ENCODE measurements at places on chromosomes 1 and 21. TPM values are rescaled to one million over a fixed set of nuclear protein-coding genes. Genes with fewer than 3 reads are reported as not detected.

ZYG11A gene
- total RNA-seq = 0.30 TPM

CATSPERE gene
- total RNA-seq = 1.9 TPM

DNA sequence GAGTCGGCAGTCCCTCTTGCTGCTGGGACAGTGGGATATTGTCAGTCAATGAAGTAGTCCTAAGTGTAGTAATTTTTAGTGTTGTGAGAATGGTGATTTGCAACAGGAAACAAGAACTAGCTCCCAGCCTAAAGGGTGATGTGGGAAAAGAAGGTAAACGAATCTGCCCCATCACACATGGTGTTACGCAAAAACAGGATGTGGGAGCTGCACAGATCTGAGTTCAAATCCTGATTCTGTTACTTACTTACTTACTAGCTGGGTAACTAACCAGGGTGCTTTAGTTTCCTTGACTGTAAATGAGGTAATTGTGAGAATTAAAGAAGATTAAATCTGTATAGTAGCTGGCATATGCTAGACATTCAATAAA, 22.3 kb downstream of the NAV1 start:
- DNase-seq = no peak

TMIGD3 gene
- 0.30 TPM for total RNA-seq

WDR64 gene
- total RNA-seq = not detected

GRCh38 chr1:216824511-216824910, 101.3 kb upstream of the ESRRG start:
- no peak for DNase-seq

FAM72C gene
- total RNA-seq = 0.59 TPM

DNA sequence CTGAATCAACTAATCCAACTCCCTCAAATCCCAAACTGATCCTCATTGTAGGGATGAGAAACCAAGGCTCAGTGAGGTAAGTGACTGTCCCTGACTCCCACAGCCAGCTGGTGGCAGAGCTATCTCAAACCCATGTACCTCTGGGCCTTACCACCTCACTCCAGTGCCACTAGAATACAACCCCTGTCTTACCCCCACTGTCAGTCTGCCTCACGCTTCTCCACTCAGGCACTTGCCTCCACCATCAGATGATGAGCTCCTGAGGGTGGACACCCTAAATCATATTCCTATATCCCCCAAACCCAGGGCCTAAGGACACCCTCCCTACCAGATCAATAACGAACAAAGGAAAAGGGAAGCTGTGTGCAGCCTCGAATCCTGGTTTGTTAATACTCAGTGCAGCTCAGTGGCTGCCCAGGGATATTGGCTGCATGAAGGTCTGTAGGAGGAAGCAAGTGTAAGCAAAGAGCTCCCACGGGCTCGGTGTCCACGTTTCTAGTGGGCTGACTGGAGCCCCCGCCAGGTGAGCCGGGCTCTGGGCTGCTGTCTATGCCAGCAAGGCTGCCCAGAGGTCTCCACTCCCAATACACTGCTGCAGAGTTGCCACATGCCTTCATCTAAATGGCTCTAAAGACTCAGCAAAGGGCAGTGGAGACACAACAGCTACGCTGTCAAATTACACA, 533.4 kb downstream of the MATN1 start:
- DNase-seq = no peak

DNA sequence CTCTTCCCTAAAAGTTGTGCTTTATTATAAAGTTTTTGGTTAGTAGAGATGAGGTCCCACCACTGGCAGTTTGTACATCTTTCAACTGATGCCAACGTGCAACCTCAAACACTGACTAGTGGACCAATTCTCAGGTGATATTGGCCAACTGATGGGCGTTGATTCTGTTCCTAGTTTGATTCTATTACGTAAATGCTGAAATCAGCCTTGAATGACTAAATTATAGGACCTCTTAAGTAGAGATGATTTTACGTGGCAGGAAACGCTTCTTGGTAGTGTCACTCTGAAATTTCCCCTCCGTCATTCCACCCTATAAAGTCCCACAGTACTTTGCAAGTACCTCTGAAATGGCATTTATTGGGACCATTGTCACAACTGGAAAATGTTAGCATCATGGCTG, 8.8 kb upstream of the FNDC7 start:
- DNase-seq = no peak

CLCA1 gene
- not detected for total RNA-seq

RPF1 gene
- total RNA-seq = 30.2 TPM

DNA sequence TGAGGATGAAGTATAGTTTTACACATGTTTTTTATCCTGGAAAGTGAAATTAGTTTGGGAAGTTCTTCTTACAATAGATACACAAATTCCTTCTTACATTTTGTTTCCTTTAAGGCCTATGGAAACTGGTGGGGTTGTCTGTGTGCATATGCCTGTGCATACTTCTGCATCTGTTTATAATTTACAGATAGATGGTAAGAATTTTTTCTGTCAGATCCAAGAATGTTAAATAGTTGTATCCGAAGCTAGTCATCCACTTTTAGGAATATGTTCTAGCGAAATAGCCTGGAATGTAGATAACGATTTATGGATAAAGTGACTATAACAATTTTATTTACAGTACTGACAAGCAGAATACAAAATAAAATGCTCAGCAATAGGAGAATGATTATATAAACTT, 194.1 kb downstream of the ROR1 start:
- DNase-seq = peak; percentile 47

All from skin of body (tissue), 3 donors.